Fibroblast of skin of left quadriceps (primary cell): ENCODE measurements at places on chromosomes 3 and 15.

DNA sequence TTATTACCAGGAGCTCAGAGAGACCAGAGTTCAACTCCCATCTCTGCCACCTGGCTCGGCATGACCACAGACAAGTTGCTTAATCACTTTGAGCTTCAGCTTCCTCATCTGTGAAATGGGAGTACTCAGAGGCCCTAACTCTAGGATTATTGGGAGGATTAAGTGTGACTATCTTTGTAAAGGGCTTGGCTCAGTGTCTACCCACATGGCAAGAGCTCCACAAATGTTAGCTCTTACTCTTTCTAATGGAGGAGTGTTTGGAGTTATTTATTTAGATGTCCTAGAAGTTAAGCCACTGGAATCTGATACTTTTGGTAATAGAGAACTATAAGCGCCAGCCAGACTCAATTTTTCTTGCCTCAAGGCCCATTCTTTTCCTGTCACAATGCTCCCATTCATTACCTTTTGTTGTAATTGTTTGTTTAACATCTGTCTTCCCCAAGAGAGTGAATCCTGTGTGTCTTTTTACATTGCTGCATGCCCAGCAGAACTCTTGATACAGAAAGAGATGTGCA, 12.3 kb upstream of the LMCD1 start:
- DNase-seq, result no peak

DNA sequence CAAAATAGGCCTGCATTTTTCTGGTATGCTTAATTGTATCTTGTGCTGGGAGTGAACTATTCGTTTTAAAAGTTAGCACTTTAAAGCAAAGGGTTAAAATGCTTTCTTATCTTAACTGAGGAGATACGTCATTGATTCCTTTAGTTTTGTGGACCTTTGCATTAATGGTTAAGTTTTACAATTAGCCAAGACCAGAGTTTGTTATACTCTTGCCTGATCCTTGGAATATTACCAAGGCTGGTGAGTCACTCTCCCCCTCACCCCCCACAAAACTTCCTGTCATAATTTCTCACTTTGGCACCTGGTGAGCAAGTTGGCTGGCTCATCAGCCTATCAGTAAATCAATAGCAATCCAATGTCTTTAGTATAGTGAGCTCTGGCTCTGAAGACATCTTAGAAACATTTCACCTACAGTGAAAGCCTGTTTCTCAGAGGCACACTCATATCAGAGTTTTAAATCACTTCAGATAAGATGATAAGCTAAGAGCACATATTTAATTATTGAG, 26.7 kb downstream of the SLC2A2 start:
- peak; percentile 90 for DNase-seq

DNA sequence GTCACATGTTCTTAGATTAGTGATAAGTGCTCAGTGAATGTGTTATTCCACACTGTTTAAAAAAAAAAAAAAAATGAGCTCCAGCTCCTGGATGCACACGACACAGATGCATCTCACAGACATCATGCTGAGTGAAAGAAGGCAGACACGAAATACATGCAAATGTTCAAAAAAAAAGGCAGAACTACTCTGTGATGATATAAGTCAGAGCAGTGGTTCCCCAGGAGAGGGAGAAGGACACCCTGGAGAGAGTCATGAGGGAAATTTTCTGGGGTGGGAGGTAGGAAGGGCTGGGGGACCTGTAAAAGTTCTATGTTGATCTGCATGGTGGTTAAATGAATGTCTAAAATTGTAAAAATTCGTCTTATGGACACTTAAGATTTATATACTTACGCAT, 4.3 kb downstream of the CSRNP1 start:
- no peak for DNase-seq

GRCh38 chr15:84749111-84749991, 959 bp downstream of the ZNF592 start:
- DNase-seq, result no peak

DNA sequence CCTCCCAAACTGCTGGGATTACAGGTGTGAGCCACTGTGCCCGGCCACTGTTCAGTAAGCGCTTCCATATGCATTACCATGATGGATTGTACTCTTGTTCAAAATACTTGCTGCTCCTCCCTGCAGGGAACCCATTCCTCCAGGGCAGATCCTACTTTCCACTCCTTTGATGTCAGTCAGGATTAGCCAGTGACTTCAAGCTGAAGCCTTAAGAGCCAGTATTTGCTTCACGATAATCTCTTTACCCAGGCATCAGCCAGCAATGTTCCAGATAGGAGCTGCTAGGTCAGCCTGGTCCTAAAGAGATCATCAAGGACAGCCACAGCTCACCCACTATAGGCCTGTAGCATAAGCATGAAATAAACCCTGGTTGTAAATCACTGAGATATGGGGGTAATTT, 96.5 kb upstream of the UBE2E2 start:
- DNase-seq, result no peak

GRCh38 chr3:17336291-17336690, 406.1 kb downstream of the TBC1D5 start:
- no peak for DNase-seq

DNA sequence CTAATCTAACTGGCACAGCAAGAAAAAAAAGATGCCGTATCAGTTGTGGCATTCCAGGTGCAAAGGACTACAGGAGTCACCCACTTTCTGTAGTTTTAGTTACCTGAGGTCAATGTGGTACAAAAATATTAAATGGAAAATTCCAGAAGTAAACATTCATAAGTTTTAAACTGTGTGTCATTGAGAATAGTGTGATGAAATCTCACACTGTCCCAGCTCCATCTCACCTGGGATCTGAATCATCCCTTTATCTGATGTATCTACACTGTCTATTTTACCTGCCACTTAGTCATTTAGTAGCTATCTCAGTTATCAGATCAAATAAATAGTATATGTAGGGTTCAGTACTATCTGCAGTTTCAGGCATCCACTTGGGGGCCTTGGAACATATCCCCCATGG, 26.7 kb downstream of the GBE1 start:
- no peak for DNase-seq

DNA sequence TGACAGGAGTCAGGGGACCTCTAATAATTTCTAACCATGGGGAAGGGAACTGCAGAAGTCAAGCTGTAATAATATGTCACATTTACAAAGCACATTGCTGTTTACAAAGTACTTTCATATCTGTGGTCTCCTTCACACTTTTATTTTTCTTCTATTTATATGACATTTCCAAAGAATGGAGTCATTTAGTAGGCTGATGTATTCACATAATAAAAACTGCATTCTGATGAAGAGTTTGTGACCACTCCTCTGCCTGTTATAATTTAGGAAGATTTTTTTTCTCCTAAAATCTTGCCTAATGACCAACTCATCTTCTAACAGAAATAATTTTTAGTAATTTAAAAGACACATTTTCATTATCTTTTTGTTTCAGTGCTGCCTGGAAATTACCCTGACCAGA, 272.2 kb upstream of the VEPH1 start:
- DNase-seq, result no peak

DNA sequence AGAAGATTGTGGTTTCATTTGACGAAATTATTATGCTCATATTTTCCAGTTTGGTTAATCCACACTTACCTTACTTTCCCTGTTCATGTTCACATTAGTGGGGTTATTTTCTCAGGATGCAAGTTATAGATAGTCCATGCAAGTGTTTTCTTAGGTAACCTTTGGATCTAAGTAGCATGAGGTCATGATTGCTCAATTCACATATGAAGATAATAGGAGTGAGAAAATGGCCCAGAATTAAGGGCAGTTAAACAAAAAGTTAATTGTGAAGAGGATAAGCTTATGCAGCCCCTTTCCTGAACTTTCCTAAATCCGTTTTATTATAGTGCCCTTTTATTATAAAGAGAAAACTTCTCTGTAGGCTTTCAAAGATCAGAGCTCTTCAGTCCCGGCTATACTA, 83.4 kb downstream of the CD200R1L start:
- no peak for DNase-seq
